ENCODE measurements at places on chromosomes 5 and 9.

- peak; percentile 60 for DNase-seq
These were observed 679 bp upstream of the KDM4C start for GRCh38 chr9:6757132-6757455.

DNA sequence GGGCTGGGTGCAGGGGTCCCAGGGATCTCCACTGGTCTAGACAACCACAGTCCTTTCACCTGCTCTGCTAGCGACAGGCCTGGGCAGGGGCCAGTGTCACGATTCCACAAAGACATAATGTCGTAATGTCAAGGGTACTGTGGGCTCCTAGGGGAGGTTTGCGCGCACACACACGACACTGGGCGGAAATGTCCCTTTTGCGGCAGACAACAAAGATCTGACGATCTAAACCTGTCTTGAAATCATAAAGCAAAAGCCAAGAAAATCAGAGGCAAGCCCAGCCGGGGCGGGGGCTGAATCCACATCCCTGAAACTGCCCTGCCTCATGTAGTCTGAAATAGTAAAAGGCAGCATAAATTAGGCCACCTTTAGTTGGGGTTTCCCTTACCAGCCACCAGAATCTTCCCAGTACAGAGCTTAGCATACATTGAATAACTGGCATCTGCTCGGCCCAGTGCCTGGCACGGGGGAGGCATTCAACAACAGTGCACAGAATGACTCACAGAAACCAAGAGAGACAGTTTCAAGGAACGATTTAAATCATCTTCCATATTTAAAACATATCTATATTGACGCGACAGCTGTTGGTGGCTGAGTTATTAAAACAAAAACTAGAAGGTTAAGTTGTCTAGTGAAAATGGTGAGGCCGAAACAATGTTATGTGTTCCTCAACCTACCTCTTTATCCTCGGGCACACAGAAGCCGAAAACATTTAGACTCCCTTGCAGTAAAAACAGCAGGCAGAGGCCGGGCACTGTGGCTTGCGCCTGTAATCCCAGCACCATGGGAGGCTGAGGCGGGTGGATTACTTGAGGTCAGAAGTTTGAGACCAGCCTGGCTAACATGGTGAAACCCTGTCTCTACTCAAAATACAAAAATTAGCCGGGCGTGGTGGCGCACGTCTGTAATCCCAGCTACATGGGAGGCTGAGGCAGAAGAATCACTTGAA lies 151.0 kb downstream of the MYO10 start:
- DNase-seq: no peak

- peak; percentile 17 for DNase-seq
These were observed 378.2 kb downstream of the FAM170A start for GRCh38 chr5:120007598-120007997.

DNA sequence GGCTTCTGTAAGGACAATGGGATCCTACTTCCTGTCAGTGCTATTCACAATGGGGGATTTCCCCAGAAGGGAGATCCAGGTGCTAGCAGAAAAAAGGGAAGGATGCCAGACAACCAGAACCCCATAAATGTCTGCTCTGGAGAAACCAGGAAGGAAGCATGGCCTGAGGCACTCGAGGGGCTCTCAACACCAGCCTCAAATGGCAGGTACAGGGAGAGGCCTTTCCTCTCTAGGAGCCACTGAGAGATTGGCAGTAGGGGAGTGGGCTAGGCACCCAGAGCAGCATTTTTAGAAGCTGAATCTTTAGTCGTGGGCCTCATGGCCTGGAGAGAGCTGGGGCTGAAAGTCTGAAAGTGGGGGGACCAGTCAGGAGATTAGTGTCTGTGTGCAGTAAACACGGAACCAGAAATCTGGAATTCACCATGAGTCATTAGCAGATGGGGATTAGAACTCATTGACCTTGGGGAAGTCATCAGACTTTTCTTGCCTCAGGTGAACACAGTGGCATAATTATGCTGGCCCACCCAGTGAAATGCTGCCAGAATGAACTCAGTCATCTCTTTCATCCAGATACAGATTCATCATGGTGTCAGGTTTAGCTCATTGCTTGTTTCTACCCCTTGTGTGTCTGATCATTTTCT lies 28.3 kb downstream of the ARHGEF28 start:
- peak; percentile 28 for DNase-seq

- DNase-seq: no peak
These were observed 38.5 kb upstream of the RARS1 start for GRCh38 chr5:168447808-168448207.

GRCh38 chr9:7180247-7180646 lies 422.5 kb downstream of the KDM4C start:
- no peak for DNase-seq

DNA sequence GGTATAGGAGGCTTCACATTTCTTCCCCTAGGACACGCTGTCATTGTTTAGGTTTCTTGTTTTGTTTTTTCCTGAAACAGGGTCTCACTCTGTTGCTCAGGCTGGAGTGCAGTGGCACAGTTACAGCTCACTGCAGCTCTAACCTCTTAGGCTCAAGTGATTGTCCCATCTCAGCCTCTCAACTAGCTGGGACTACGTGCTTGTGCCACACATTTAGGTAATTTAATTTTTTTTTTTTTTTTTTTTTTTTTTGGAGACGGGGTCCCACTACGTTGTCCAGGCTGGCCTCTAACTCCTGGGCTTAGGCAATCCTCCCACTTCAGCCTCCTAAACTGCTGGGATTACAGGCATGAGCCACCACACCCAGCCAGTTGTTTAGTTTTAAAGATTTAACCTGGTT lies 66.2 kb downstream of the EXOSC2 start:
- no peak for DNase-seq

- DNase-seq: no peak
These were observed 83.0 kb downstream of the ELAVL2 start for GRCh38 chr9:23743036-23743435.

GRCh38 chr5:141969783-141970771 lies 1.2 kb downstream of the RNF14 start:
- DNase-seq: no peak

- peak; percentile 5 for DNase-seq
These were observed 99.3 kb downstream of the FOCAD start for GRCh38 chr9:20783057-20784038.

- no peak for DNase-seq
These were observed 29.0 kb downstream of the LIFR start for GRCh38 chr5:38527475-38527874.

DNA sequence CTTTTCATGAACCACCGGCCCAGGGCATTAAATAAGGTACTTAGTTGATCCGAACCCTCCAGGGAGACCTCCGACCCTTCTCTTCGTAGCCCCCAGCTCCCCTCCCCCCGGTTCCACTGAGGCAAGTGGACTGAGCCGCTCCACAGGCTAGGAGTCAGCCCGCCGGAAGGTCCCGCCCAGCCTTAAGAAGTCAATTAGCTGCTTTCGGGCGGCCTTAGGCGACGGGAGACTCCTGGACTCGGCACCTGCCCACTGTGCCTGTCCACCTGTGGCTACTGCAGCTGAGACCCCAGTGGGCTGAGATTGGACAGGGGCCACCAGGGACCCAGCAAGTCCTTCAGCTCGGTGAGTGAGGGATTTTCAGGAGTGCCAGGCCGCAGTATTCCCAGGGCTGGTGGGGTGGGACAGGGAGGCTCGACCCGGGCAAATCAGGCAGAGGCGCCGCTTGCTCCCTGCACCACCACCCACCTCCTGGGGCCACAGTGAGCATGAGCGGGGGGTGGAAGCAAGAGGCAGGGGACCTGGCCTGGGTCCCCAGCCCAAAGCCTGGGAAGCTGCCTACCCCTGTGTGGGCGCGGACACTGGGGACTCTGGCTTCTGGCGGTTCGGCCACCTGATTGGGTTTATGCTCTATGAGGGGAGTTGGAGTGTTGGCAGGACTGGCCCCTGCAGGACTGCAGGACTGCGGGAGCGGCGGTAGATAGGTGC lies 39.6 kb upstream of the SPATA31E1 start:
- DNase-seq: no peak

- DNase-seq: peak; percentile 62
These were observed 96.8 kb upstream of the NREP start for GRCh38 chr5:111853748-111854147.

DNA sequence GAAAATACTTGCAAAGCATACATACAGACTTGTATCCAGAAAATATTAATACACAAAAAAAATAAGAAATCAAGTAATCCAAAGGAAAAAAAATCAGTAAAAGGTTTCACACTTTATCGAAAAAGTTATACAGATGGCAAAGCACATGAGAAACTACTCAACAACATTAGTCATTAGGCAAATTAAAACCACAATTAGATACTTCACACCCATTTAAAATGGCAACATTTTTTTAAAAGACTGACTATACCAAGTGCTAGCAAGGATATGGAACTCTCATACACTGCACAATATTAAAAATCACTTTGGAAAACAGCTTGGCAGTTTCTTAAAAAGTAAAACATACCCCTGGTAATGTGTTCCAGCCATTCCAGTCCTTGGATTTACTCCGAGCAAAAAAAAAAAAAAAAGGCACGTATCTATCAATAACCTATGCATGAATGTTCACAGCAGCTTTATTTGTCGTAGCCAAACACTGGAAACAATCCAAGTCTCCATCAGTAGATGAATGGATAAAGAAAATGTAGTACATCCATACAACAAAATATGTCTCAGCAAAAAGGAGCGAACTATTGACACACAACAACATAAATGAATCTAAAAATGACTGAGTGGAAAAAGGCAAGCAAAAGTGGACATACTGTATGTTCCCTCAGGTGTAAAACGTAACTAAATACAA lies 66.0 kb downstream of the GNAQ start:
- DNase-seq: no peak

- no peak for DNase-seq
These were observed 958 bp downstream of the MYOZ3 start for GRCh38 chr5:150661821-150662596.

- no peak for DNase-seq
These were observed 232.8 kb downstream of the NR2F1-AS1 start for GRCh38 chr5:93348231-93348630.

DNA sequence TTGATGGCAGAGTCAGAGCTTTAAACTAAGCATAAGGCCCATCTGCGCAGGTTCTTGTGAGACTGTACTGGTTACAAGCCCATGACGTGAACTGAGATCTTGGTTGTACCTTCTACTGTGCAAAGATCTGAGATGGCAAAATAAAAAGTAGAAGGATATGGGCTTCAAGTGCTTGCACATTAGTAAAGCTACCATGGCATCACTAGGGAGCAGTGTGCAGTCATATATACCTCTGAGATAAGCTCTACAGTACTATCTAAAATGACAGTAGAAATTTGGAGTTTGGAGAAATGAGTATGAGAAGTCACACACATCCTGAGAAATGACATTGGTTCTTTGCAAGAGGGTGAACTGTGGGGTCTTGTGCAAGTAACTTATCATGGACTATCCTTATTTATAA lies 408.2 kb upstream of the PRR16 start:
- DNase-seq: peak; percentile 57

DNA sequence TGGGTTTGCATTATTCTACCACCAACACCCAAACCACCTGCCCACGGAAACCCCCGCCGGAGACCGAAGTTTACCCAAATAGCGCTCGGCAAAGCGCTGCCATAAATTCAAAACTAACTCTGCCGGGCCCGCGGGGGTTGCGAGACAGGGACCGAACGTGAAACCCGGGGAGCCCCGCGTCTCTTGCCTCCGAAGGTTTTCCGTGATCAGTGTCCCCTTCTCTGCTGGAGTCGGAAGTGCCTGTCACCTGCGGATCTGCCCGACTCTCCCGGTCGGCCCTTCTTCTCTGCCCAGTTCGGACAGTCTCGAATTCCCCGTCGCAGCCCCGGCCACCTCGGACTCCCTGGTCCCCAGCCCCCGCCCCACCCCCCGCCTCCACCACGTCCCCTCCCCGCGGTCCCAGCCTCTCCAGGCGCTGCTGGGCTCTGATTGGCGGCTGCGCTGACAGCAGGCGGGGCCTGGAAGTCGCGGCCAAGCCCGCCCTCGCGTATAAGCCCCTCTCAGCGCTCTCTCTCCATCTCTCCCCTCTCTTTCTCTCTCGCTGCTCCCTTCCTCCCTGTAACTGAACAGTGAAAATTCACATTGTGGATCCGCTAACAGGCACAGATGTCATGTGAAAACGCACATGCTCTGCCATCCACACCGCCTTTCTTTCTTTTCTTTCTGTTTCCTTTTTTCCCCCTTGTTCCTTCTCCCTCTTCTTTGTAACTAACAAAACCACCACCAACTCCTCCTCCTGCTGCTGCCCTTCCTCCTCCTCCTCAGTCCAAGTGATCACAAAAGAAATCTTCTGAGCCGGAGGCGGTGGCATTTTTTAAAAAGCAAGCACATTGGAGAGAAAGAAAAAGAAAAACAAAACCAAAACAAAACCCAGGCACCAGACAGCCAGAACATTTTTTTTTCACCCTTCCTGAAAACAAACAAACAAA lies at the start of gene RORB:
RORB (plus strand) TSS at position 517 of the 929 bp plus-strand sequence. CDS start 642 bp downstream, outside the sequence.
- DNase-seq: peak; percentile 50

DNA sequence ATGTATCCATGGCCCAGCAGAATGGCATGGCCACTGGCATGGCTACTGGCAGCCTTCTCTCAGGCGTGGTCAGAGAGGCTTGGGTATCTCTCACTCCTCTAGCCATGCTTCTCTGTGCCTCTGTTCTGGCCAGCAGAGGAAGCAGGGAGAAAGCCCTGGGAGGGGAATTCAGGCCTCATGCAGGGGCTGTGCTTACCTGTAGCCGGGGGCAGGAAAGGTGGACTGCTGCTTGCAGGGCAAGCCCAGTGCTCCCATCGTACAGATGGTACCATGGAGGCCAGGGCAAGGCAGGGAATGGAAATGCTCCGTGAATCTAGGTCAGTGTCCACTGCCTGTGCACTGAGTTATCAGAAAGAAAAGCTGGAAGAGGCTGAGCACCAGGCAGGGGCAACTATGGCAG lies 2.7 kb downstream of the OR13J1 start:
- DNase-seq: no peak

- DNase-seq: no peak
These were observed 22.1 kb downstream of the CEP72 start for GRCh38 chr5:634191-634590.

- DNase-seq: no peak
These were observed 1168.1 kb downstream of the TAF11L14 start for GRCh38 chr5:18802336-18802735.

DNA sequence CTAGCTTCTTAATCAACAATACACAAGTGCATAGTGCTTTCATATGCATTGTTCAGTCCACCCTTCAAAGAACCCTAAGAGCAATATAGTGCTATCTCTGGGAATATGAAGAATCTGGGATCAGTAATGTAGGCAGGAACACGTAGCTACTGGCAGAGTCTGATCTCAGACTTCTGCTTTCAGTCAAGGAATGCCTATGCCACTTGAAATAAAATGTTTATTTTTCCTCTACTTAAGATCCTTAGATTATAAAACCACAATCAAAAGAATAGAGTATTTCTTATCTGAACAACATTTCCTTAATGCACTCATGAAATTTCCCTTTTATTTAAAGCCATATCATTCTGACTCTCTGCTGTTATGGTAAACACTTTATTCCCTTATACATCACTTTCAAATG lies 1407.8 kb upstream of the C9orf72 start:
- no peak for DNase-seq

GRCh38 chr5:56111404-56111781 lies 116.6 kb upstream of the IL6ST start:
- DNase-seq: no peak

DNA sequence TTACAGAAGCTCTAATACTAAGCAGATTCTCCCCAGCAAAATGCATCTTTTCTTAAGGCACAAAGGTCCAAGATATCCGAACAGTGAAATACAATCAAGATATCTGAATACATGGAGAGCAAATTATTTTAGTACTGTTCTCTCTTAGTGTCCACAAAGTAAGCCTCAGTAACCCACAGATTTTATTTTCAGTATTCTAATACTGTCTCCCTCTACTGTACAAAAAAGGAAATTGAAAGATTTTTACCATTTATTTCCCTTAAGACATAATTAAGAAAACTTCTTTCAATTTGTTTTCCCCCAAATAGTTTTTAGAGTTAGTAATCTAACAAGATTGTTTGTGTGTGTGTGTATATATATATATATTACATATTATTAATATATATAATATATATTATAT lies 24.7 kb upstream of the NOL6 start:
- DNase-seq: peak; percentile 23

Data from fibroblast of skin of right quadriceps (primary cell).